ENCODE measurements at places on chromosomes 3 and 15.

GRCh38 chr3:181823716-181824115 lies 112.0 kb downstream of the SOX2 start:
- no peak for DNase-seq

DNA sequence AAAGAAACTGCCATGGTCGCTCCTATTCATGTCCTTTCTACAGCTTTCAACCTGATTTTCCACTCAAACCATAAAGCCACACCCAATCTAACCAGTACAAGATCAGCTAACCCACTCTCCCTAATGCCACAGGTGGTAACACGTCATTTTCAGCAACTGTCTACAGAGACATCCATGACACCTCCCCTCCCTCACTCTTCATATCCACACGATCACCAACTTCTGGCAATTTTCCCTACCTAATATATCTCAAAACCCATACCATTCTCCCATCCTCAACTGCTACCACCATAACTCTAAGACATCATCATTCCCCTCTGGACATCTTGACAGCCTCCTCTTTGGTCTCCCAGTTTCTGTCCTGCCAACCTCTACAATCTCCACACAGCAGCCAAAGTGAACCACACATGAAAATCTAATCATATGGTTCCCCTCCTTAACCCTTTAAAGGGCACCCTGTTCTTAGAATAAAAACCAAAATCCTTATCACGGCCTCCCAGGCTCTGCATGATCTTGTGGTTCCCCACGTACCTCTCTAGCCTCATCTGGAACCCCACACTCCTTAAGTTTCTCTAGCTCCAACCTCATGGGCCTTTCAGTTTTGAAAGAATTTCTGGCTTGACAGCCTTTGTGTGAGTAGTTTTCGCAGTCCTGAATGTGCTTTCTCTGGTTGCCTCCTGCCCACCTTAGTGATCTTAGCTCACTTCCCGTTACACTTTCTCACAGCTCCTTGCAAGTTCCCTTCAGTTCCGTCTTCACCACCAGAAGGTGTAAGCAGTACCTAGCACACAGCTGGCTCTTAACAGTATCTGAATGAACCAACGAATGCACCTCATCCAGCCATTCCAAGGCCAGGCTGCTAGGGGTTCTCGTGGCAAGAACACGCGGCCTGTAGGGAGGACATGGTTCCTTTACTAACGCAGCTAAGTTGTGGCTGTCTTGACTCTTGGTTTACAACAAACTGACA lies 33.4 kb downstream of the SPINK8 start:
- DNase-seq: no peak

DNA sequence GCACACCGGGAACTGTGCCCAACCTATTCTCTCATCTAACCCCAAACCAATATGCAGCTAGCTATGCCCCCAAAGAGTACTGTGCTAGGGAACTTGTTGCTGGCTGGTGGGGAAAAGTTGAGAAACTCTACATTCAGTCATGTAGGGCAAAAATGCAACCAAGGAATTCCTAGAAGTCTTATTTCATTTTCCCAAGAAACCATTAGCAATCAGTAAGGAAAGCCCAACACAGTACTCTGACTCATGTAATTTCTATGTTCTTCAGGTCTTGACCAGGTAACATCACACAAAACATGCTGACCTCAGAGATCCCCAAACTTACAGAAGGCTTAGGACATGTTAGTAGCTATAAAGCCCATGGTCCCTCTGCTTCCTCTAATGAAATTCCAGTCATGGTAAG lies 52.1 kb downstream of the TASOR start:
- no peak for DNase-seq

DNA sequence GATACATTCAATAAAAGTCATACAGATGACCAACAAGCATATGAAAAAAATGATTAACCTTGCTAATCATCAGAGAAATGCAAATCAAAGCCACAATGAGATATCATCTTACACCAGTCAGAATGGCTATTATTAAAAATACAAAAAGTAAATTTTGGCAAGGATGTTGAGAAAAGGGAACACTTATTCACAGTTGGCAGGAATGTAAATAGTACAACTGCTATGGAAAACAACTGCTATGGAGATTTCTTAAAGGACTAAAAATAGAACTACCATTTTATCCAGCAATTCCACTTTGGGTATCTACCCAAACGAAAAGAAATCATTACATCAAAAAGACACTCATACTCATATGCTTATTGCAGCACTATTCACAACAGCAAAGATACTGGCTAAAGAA lies 1121.8 kb downstream of the TBL1XR1 start:
- peak; percentile 78 for DNase-seq

- DNase-seq: no peak
Measured at GRCh38 chr3:189394599-189395121, 222.9 kb downstream of the TPRG1 start.

DNA sequence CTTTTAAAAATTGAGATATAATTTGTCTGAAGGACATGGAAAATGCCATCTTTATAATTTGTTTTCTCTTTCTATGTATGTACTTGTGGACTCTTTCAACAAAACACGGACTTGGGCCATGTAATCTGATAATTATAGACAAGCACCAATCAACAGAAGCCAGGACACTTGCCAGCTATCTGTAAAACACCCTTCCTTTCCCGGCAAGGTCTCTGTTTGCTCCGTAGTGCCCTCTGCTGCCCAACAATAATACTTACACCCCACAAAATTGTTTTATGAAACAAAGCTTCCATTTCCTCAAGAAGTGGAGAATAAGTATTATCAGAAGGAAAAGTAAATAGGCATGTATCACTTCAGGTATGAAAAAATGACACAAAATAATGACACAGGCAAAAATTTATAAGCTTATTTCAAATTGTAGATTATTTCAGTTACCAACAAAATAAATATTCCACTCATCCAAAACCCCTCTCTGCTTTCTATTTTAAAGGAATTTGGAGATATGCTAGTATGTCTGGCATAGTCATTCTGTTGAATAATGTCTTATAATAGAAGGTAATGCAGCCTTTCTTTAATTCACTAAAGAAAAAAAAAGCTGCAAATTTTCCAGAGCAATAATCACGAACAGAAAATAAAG lies 32.8 kb downstream of the MYH15 start:
- DNase-seq: peak; percentile 70

- DNase-seq: no peak
Measured at GRCh38 chr3:129555153-129555550, 12.2 kb downstream of the H1-8 start.

GRCh38 chr3:100090669-100091005 lies 23.7 kb downstream of the FILIP1L start:
- no peak for DNase-seq

GRCh38 chr3:150743508-150743907 lies 19.5 kb downstream of the SIAH2 start:
- no peak for DNase-seq

DNA sequence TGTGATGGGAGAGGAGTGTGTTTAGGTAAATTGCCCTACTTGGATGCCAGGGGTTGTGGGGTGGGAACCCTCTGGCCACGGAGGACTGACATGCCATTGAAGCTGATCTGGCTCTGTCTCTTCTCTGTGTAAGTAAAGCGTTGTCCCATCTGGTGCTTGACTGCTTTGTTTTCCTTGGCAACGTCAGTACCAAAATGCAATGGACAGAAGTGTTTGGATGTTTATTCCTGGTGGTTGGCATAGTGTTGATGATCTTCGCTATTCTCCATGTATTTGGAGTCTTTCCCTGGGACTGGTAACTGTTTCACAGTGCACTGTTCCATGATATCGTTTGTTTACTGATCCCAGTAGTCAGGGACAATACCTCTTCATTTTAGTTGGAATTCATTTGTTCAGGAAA lies 130.5 kb upstream of the MCTP2 start:
- no peak for DNase-seq

DNA sequence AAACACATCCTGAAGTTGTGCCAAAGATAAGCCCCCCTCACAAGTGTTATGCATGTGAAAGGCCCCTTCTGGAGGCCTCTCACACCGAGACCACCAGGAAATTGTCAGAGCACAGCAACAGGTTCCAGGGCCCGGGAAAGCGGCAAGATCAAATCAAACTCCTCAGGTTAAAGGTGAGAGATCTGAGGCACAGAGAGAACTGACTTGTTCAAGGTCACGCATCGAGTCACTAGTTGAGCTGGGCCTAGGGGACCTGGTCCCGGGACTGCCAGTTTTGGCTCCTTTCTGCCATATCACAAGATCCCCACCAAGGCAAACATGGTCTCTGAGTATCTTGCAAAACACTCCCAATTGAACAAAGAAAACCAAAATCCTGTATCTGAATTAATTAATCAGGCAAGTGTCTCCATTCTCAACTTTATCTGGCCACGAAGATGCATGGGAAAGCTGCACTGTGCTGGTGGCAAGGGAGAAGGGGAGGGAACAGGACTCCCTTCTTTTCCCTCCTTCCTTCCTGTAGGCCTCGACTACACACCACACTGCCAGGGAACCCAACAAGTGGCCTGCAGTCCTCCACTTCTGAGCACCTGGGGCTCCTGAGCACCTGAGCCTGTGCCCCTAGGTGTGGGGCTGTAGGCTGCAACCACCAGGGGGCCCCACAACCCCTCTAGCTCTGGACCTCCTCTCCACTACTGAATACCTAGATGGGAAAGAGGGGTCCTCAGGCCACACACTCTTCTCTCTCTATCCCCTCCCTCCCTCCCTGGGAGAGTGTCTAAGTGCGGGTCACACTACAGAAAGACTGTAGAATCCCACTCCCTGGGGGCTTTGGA lies 37.3 kb downstream of the ANP32A start:
- no peak for DNase-seq

DNA sequence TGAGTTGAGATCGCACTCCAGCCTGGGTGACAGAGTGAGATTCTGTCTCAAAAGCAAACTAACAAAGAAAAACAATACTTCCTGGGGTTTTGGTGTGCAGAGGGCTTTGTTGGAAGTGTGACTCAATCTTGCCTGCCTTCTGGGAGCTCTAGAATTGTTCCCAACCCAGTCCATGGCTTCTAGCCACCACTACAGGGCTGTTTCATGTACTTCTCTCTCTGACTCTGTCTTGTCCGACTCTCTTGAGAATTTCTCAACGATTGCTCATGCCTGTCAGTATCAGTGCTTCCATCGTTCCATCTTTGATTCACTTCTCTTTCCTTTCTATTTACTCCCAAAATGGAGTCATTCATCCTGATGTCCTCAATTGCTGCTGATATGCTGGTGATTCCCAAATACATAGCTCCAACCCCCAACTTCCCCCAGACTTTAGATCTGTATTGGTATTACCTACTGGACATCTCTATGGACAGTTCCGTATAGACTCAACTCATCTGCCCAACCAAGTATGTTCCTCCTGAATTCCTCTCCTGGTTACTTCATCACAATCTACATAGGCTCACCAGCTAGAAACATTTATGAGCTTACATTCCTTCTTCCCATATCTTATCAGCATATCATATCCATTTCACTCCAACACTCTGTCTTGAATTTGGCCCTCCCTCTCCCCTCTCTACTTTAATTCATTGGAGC lies 1.8 kb upstream of the AP2M1 start:
- peak; percentile 90 for DNase-seq

GRCh38 chr3:127106456-127106855 lies 86.5 kb upstream of the PRR23E start:
- no peak for DNase-seq

DNA sequence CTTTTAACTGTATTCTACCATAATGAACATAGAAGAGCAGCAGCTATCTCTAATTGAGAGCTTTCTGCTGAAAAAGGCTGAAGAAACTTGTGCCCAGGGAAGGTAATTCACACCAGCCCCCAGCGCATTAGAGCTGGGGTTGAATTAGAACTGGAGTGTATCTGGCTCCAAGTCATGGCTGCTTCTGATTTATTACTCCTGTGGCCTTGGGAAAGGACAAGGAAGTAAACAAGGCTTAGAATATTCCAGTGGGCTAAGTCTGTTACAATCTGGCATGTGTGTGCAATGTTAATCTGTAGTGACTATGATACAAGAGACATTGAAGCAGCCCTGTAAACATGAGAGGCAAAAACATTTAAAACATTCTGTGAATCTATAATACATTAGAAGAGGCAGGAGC lies 18.1 kb downstream of the CPA3 start:
- no peak for DNase-seq

- no peak for DNase-seq
Measured at GRCh38 chr15:72998681-72999466, 53.4 kb upstream of the NEO1 start.

- DNase-seq: no peak
Measured at GRCh38 chr3:133843634-133844033, 38.0 kb downstream of the SRPRB start.

All from fibroblast of gingiva (primary cell).